Left cardiac atrium (tissue), 4 donors: ENCODE measurements at places on chromosomes 3 and 15.
A peak's percentile ranks its signal among the peaks of the same experiment; 100 is the strongest.

- no peak for DNase-seq
Observed at GRCh38 chr3:188568736-188569135, 414.8 kb downstream of the LPP start.

DNA sequence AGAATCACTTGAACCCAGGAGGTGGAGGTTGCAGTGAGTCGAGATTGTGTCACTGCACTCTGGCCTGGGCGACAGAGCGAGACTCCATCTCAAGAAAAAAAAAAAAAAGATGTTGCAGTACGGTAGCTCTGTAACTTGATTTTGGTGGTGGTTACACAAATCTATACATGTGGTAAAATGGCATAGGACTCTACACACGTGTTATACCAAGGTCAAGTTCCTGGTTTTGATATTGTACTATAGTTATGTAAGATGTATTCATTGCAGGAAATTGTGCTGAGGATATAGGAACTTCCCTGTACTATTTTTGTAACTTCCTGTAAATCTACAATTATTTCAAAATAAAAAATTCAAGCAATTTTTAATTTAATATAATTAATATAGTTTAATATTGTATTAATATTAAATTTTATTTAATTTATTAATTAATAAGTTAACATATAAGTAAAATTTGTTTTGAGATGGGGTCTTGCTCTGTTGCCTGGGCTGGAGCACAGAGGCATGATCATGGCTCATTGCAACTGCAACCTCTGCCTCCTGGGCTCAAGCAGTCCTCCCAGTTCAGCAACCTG, 9.9 kb downstream of the MYD88 start:
- DNase-seq, result no peak

GRCh38 chr15:59738676-59739075, 49.6 kb upstream of the BNIP2 start:
- DNase-seq, result no peak

DNA sequence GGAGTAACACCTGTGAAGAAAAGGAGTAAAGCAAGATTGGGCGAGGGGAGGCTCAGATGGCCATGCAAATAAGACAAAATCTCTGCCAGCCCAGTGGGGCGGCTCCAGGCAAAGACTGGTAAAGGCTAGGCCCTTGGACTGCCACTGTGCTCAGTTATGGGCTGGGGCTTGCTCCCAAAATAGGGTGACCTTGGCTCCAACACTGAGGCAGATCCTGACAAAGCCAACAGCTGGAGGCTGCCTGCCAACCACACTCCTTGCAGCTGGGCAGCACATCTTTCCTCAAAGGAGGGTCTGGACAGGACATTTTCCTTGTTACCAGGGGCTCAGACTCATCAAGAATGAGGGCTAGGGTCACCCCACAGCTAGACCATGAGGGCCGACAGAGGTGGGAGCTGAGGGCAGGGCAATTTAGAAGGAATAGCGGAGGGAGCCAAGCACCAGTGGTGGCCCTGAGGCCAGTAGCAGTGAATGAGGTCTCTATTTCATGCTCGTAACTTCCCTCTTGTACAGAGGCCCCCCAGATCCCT, 86.1 kb downstream of the CHRD start:
- no peak for DNase-seq

GRCh38 chr3:32885283-32885901, 66.1 kb upstream of the CCR4 start:
- DNase-seq, result no peak

- no peak for DNase-seq
Observed at GRCh38 chr3:105042586-105042985, 324.1 kb upstream of the ALCAM start.

- DNase-seq, result peak; percentile 36
Observed at GRCh38 chr3:114496021-114496434, 202.2 kb downstream of the TIGIT start.

DNA sequence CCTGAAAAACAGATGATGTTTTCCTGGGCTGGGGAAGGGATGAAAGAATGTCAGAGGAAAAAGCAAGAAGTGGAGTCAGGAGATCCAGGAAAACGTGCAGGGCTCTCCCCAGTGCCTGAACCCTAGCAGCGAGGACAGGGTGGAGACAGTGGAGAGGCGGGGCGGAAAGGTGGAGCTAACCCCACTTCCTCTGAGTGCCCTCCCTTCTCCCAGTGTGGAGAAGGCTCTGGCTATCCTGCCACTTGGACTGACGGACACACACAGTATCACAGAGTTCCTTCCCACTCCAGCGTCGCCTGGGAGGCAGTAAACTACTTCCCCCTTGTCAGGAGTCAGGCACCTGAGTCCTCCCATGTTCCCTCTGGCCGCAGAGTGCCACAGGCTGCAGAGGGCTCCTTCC, 125.3 kb upstream of the CHRNA7 start:
- peak; percentile 19 for DNase-seq

- DNase-seq, result no peak
Observed at GRCh38 chr15:55695432-55695831, 47.5 kb downstream of the PRTG start.

GRCh38 chr15:34855413-34855812, 60.1 kb upstream of the ACTC1 start:
- DNase-seq, result no peak

GRCh38 chr3:193261970-193262369, 20.9 kb downstream of the PLAAT1 start:
- DNase-seq, result no peak

GRCh38 chr15:80885016-80885579, 104.5 kb downstream of the MESD start:
- peak; percentile 42 for DNase-seq

DNA sequence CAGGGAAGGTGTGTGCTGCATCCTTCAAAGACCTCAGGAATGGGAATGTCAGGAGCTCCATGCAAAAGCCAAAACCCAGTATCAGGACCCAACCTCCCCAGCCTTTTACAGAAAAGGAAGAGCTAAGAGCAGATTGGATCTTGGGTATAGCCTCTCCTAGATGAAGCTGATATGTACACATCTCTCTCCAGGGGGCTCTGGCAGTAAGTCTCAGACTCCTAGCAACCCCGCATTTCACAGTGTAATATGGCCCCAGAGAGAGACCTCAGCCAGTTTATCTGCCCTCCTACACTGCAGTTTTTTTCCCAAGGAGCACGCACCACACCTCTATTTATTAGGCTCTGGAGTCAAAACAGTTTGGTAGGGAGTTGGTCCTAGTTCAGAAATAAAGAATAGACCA, 88.2 kb downstream of the RBPMS2 start:
- DNase-seq, result no peak

GRCh38 chr15:88800026-88800425, 3.2 kb upstream of the ACAN start:
- DNase-seq, result no peak

- no peak for DNase-seq
Observed at GRCh38 chr3:194727435-194728128, 41.9 kb downstream of the FAM43A start.

GRCh38 chr15:53458736-53459135, 300.7 kb downstream of the WDR72 start:
- no peak for DNase-seq

GRCh38 chr3:182862159-182862860, 69.0 kb downstream of the ATP11B start:
- no peak for DNase-seq

DNA sequence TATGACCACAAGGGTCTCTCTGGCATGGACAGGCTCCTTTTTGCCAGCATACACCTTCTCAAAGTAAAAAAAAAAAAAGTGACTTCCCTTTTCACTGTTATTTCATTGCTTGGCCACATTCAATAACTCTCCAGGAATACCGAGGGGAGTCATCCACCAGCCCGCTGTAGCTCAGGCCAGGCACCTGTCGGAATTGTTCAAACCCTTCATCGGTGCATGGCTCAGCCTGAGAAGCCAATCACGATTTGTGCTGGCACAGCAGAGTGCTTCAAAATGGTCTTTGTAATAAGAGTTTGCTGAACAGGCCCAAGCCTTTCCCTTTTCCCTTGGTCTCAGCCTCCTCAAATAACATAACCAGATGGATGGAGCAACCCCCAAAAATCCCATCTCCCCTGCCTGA, 145.4 kb downstream of the PDZRN3 start:
- no peak for DNase-seq

DNA sequence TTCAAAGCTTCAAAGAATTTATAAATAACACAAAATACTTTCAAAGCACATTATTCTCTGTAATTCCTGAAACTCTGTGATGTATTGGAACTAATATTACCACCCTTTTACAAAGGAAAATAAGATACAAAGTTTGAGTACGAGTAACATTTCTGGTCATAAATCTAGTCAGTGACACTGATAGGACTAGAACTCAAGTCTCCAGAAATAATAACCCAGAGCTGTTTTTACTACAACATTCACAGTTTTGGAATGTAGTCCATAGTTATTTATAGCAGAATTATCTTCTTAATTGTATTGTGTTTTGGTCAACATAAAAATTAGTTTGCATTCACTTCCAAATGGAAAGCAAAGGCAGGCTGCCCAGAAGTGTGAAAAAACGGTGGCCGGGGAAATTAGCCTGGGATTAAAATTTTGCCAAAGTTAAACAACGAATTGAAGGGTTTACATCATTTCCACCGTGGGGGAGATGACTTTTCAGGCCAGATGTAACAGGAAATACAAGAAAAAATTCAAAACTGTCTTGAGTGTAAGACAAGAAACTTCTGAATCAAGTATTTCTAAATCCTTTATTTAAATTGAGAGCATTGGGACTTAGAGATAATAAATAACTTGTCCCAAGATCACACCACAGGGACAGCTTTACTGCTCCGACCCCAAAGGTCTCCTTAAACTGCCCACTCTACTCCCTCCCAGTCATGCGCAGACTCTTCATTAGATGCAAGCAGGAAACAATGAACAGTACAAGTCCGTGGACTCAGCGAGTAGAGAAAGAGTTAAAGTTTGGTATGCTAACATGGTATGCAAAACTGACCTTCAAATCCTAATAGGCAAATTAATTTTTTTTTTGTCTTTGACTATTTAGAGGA, 74.3 kb upstream of the VGLL4 start:
- DNase-seq, result peak; percentile 28

DNA sequence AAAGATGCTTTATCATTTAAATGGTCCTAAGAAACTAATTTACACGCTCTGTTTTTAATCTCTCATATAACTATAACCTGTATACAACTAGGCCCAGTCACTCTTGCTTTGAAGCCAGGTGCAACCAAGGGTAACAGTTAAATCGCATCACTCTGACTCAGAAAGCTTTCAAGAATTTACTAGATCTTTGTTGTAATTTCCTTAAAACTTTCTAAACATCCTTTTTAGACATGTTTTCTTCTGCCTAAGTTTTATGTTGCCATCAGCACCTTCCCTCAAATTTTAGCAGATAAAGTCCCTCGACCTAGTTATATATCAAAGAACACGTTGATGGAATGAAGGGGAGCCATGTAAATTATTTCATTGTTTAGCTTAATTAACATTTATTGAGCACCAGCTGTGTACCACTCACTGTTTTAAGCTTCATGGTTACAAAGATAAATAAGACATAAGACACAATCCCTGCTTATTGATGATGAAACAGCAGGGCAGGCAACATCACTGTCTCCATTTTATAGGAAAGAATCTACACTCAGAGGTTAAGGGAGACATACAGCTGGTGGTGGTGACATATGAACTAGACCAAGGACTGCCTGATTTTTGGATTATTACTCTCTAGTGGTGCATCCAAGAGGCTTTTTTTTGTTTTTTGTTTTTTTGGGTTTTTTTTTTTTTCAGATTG, 101.0 kb downstream of the CD200R1L start:
- no peak for DNase-seq

DNA sequence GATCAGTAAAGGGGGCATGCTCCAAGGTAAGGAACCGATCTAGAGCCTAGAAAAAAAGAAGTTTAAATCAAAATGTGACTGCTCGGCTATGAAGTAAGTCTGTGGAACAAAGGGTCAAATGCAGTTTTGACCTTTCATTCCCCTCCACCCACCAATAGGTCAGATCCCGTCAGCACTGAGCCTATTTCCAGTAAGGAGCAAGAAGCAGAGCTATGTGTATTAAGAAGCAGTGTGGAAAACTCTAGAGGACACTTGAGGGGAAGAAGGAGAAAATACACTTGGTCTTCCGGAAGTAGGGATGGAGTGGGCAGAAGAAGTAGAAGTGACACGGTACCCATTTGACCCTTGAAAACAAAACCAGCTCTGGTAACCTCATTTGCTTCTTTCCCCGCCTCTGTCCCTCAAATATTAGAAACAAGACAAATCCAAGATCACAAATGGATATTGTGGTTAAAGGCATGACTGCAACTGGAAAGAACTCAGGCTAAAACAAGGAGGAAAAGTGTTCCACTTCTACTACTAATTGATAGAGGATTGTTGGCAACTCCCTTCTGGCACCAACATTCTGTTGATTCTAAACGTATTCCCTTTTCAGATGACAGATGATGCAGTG, 888.3 kb upstream of the NR2F2 start:
- DNase-seq, result no peak

DNA sequence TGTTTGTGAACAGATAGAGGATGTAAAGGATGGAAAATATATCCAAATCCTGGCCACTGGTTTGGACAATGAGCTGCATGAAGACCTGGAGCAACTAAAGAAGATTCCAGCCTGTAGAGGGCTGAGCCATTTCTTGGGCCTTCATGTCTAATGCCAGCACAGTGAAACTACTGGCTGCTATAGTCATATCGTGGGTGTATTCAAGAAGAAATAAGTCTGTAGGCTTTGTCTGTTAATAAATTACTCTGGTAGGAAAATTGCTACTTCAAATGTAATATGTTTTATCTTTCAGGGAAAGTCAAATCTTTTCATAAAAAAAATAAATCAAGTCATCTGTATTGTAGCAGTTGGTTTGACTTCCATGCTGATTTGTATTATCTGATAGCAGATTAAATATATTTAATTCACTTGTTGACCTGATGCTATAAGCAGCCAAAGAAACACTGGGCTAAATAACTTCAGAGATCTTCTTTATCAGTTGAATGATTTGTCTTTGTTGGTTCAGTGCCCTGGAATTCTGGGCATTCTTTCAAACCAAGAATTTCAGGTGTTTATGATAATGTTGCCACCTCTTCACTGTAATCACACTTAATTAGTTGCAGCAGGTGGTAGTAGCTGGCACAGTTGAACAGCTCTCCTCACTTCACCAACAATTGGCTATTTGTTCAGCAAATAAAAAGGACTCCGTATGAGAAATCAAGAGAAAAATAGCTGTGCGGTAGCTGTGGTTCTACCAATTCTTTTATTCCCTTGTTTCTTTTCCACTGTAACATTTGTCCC, 1109.5 kb downstream of the NSUN3 start:
- no peak for DNase-seq

DNA sequence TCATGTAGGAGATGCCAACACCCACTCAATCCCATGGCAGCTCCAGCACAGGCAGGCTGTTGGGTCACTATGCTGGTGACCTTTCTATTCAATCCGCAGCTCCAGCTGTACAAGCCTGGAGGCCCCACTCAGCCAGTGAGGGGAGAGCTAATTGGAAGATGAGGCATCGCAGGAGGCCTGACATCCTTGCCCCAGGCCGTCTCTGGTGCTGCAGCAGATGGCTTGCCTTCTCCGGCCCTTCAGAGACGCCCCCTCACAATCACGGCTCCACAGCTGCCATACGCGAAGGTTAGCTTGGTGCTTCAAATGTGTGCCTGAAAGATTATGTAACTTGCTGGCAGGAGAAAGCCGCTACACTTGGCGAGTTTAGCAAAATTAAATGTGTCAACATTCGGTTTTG, 104.2 kb upstream of the CLSTN2 start:
- peak; percentile 69 for DNase-seq
